Hematopoietic multipotent progenitor cell (in vitro differentiated cells): ENCODE measurements at places on chromosomes 5 and 9.

DNA sequence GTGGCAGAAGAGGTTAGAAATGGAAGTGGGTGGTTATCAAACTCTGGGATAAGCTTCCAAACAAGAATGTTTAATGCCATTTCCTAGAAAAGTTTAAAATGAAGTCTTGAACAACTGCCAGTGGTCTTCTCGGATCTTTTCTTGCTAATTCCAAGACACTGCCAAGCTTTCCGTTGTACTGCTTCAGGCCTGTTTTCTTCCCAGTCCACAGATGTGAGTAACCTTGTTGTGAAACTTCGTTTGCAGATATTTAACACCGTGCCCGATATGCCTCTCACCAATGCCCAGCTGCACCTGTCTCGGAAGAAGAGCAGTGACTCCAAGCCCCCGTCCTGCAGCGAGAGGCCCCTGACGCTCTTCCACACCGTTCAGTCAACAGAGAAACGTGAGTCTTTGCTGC, 269.8 kb downstream of the NR3C1 start:
- DNase-seq: no peak

DNA sequence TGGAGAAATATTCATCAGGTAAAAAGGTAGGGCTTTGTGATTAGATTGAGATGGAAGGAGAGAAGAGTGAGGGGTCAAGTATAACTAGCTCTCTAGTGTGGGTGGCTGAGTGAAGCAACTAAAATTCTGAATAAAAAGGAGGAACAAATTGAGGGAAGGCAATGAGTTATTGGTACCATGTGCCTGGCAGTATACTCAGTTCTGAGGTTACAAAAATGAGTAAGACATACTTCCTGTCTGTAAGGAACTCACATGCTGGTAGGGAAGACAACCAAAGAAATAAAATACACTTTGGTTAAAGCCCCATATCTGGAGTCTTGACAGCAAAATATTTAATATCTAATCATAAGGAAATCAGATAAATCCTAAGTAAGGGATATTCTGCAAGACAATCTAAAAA, 476.8 kb upstream of the C9orf72 start:
- DNase-seq: no peak

DNA sequence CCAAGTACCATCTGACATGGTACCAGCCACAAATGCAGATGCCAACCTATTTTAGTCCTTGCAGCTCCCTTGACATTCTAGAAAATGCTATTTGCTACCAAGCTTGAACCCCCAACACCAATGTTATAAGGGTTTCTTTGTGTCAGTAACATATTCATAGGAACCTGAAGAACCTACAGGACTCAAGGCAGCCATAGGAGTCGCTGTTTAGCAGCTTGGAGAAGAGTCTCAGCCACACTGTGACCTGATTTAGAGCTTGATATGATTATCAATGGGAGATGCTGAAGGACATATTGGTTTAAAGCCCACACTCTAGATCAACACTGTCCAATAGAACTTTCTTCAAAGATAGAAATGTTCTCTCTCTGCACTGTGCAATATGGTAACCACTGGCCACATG, 6.4 kb upstream of the ZFR start:
- no peak for DNase-seq

- DNase-seq: no peak
These were observed 21.2 kb downstream of the COL15A1 start for GRCh38 chr9:98964911-98965336.

DNA sequence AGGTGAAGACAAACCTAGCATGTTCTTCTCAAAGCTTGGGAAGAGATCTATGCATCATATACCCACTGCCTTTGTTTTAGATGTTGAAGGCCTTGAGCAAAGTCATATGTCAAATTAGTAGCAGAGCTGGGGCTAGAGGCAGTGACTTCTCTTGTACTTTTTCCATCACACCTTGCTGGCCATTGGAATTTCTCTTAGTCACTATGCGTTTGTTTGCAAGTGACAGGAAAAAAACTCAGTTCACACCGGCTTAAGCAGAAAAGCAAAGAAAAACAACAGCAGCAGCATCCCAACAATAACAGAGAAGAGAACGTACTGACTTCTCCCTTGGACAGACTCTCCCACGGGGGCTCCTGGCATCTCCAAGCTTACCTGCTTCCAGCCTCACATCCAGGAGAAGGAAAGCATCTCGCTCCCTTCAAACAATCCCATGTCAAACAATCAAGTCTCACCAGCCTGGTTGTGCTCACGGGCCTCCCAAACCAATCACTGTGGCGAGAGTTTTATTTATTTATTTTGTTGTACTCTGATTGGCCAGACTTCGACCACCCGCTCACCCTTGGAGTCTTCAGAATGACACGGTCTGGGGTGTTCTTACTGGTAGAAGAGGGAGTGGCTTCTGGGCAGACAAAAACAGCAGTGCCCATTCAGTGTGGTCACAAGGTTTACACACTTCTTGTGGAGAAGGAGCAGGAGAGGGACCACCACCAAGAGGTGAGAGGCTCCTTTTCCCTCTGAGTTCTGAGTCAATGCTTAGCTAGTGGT, 83.8 kb upstream of the STC2 start:
- no peak for DNase-seq

GRCh38 chr9:92760070-92760469, 4.6 kb downstream of the BICD2 start:
- no peak for DNase-seq

- no peak for DNase-seq
These were observed 31.5 kb upstream of the ZFAND5 start for GRCh38 chr9:72396247-72397091.

DNA sequence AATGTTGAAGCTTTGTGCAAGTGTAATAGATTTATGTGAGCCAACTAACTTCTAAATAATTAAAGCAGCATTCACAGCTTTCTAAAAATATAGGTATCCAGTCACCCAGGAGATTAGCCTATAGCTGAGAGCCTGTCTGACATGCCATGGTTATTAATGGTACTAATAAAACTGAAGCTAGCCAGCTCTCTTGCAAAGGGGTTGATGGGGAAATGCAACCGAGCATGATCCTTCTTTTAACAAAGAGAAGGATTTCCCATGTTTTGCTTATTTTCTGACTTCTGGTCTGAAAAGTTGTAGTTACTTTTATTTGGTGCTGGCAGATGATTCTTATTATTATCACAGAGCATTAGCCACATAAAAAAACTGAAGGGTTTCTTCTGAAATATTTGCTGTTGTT, 488.7 kb upstream of the CYLC2 start:
- no peak for DNase-seq

DNA sequence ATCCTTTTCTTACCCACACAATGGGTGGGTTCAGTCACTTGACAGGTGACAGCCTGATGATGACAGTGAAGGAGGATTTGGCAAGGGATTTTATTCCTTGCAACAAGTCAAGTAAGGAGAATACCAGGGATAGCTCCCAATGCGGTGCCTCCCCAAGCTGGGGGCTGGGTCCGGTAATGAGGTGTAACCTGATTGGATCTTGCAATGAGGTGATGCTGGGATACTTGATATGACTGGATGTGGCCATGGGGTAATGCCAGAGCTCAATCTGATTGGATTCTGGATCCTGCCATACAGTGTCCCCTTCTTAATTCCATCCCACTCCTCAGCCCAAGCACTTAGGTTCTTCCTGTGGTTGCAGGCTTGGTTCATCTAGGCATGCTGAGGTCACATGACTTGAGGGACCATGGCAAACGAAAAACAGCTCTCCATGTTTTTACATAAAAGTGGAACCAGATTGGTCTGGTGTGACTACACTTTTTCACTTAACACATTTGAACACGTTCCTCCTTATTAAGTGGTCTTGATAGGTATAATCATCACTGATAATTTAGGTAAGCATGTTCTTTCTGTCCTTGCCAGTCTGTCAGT, 181.1 kb downstream of the PDZD2 start:
- DNase-seq: no peak

GRCh38 chr9:127915325-127915752, 1.5 kb downstream of the ST6GALNAC4 start:
- DNase-seq: no peak

- no peak for DNase-seq
These were observed 12.1 kb upstream of the PCDHB1 start for GRCh38 chr5:141039061-141039460.

GRCh38 chr9:26789959-26790358, 102.6 kb downstream of the CAAP1 start:
- DNase-seq: no peak

GRCh38 chr9:134629586-134630392, 11.8 kb upstream of the COL5A1 start:
- DNase-seq: no peak

DNA sequence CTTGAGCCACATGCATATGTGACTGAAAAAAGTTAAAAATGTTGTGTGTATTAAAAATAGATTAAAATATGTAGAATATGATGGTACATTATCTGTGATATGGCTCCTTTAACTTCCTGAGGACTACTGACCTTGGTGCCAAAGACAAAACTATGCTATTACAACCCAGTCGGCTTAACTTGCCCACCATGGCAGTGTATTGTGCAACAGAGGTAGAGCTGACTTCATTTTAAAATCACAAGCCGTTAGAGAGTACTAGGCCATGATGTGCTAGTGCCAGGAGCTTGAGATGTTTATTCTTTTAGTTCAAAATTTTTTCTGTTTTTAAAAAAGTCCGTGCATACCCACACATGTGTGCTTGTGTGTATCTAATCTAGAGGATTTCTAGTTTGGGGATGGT, 46.3 kb downstream of the NAA35 start:
- DNase-seq: no peak

- no peak for DNase-seq
These were observed 8.1 kb upstream of the RAD23B start for GRCh38 chr9:107274953-107275422.

DNA sequence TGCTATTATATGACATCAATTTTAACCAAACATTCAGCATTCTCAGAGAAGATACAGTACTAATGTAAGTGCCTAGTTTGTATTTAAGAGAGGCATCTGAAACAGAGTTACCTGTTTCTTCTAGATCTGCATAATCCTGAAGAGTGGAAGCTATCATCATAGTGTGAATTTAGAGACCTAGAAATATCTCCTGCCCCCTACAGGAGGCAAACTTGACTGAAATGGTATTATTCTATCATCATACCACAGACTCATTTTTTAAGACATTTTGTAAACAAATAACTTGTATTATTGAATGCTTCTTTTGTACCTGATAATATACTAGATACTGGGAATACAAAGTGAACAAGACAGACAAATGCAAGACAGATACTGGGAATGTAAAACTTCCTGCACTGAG, 216.8 kb upstream of the RPS23 start:
- DNase-seq: no peak

DNA sequence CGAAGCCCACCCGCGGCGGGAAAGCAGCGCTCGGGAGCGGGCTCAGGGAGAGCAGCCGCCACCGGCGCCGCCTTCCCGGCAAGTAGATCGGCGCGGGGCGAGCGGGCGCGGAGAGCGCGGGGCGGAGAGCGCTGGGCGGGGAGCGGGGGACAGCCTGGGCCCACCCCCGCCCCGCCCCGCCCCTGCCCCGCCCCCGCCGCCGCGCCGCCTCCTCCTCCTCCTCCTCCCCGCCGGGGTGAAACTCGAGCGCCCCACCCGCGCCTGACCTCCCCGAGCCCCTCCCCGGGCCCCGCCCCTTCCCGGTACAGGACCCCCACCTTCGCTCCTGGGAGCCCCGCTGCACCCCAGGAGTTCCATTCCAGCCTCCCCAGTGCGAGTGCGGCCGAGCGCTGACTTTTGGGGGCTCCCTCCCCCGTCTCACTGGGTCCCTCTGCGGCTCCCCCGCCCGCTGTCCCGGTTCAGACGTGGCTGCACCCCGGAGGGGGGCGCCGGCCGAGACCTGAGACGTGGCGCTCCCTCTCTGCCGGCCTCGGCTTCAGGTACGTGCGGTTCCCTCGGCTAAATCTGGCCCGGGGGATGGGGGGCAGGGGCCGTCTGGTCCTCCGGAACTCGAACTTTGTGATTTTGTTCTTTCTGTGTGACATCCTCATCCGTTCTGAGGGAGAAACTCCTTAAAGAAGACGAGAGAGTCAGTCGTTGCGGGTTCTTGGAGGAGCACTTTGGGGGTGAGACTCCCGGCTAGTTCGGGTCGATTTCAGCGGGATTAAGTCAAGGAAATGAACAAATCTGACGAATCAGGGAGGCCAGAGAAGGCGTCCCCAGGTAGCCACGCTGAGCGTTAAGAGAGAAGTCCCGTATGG, at the start of gene SEMA5A:
Gene SEMA5A (minus strand): TSS at position 84 of the 860 bp plus-strand sequence. CDS start 166,129 bp downstream, outside the sequence.
- no peak for DNase-seq

- DNase-seq: no peak
These were observed 66.7 kb downstream of the KCNT1 start for GRCh38 chr9:135768516-135769218.

GRCh38 chr5:23234197-23234596, 273.2 kb upstream of the PRDM9 start:
- DNase-seq: no peak

- no peak for DNase-seq
These were observed 174.0 kb downstream of the GDNF start for GRCh38 chr5:37665889-37666288.

DNA sequence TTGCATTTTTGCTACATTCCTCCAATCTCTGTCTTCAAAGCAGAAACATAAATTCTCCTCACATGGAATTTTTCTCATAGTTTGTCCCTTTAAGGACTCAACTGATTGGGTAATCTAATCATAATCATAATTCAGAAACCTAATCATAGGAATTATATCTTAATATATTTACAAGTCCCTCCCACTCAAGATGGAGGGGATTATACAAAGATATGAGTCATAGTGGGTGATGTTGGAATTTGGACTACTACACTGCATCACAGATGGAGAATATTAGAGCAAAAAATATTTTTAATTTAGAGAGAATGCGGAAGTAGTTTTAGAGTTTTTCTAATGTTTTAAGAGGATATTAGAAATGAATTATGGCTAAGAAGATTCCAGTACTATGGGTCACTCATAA, 1034.0 kb downstream of the DTWD2 start:
- no peak for DNase-seq

DNA sequence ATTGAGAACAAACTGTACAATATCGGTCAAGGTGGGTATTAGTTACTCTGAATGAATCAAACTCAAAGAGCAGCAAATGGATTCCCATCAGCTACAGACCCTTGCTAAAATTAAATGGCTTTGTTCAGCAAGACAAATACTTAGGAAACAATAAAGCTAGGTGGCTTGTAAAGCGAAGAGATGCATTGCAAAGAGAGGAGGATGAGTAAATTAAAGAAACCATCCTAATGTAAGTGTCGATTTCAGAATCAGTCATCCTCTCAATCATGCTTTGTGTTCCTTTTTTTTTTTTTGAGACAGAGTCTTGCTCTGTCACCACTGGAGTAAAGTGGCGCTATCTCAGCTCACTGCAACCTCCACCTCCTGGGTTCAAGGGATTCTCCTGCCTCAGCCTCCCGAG, 359.2 kb upstream of the ZNF462 start:
- DNase-seq: no peak

- DNase-seq: no peak
These were observed 273.7 kb downstream of the CETN3 start for GRCh38 chr5:90135779-90136378.

DNA sequence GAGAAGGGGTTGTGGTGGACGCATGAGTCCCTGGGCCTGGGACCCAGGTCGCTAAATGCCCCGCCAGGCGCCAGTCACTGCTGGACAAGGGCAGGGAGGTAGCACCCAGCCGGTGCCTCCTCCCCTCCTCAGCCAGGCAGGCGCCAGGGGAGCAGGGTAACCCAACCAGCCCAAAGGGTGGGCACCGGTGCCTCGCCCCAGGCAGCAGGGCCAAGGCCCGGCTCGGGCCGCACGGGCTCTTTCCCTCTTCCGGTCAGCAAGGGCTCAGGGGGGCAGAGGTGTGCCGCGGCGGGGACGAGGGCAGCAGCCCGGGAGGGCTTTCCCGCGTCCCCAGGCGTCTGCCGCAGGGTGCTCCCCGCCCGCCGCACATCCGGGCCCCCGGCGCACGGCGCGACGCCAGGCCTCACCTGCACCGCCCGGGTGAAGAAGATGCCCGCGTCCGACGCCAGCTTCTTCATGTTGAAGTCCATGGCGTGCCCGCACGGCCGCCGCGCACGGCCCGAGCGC, 393 bp downstream of the SH3GLB2 start:
- no peak for DNase-seq

- no peak for DNase-seq
These were observed 705.7 kb downstream of the CETN3 start for GRCh38 chr5:89703817-89704216.
